ENCODE measurements at places on chromosomes 2 and 18.
A peak's percentile ranks its signal among the peaks of the same experiment; 100 is the strongest.

DNA sequence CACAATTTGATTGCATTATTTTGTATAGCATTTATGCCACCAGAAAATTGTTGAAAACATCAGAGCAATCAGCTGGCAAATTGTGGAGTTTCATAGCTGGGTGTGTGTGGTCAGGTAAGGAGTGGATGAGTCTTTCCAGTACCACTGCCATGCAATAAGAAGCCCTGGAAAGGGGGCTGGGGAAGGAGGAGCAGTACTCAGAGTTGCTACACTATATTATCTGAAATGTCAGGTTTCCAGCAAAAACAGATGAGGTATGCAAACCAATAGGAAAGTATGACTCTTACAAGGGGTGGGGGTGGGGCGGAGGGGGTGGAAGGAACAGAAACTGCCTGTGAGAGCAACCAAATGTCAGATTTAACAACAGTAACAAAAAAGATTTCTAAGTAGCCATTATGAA is 112.2 kb downstream of the SOS1 start:
- no peak for DNase-seq

DNA sequence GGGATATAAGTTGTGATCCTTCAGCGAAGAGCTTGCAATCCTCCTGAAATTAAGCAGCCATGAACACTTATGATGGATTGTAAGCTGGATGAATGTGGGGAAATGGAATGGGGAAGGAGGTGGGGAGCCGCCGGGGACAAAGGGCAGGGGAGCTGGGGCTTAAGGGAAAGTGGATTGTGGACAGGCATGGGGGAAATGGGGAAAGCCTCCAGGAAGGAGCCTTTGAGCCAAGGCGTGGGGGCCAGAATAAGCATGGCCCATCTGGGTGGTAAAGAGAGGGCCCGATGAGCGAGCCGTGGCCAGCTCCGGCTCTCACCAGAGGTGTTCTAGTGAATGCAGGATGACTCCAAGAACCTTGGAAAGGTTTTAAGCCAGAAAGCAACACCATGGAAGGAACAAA is 124.0 kb downstream of the SMAD7 start:
- no peak for DNase-seq

- DNase-seq: no peak
These were observed 1.3 kb downstream of the LRRTM4 start for GRCh38 chr2:77520641-77521547.

DNA sequence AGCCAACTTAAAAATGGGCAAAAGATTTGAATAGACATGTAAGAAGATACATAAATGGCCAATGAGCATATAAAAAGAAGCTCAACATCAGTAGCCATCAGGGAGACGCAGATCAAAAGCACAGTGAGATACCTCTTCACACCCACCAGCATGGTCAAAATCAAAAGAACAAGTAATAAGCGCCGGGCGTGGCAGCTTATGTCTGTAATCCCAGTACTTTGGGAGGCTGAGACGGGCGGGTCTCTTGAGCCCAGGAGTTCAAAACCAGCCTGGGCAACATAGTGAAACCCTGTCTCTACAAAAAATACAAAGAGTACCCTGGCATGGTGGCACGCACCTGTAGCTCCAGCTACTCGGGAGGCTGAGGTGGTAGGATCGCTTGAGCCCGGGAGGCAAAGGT is 4.6 kb upstream of the CIB4 start:
- no peak for DNase-seq

- DNase-seq: no peak
These were observed 97.2 kb downstream of the MYO5B start for GRCh38 chr18:50097702-50098101.

DNA sequence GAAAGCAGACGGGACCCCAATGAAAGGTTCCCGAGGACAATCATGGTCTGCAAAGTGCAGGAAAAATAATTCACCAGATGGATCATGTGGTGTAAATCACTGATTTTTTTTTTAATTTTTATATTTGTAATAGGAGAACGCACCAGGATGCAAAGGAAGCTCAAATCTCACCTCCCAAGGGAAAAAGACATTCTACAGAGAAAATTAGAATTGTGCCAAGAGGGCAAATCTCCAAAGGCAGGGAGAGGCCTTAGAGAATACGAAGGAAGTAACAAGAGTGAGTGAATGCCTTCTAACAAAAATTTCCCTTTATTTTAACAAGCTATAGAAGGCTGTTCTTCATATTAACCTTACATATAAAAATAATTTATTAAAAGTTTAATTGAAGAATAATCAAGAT is 90.9 kb downstream of the ANKRD44 start:
- no peak for DNase-seq

DNA sequence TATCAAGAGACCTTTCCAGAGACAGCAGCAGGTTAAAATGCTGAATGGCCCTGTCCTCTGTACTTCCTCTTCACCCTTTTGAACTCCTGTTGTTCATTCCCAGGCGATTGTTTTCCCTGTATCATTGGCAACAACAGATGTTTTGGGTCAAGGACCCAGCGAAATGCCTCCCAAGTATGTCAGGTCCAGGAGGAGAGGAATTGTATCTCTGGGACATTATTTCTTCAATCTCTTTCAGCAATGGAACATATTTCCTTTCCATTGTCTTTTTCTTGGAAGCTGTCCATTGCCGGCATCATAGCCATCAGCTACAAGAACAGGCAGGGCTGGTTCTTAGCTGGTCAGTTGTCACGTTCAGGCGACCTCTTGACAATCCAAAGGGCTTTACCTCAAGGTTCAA is 76.2 kb downstream of the NRP2 start:
- no peak for DNase-seq

DNA sequence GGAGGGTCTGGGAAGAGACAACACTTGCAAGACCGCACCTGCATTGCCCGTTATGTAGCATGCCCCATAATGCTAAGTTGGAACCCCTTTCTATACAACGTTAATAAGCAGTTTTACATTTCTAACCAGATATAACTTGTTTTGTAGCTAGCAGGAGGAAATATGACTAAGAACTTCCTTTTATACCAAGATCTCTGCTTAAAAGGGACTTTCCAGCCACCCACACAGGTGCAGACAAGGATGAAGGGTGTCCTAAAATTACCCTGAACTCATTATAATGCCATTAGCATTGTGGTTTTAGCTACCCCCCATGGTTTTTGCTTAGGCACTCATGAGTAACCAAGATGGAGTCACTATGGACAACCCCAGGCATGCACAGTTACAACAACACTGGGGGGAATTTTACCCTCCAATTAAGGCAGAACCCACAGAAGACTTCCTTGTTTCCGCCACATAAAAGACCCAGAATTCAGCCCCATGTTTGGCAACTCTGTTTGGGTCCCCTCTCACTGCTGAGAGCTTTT is 362.8 kb downstream of the CBLN2 start:
- DNase-seq: no peak

DNA sequence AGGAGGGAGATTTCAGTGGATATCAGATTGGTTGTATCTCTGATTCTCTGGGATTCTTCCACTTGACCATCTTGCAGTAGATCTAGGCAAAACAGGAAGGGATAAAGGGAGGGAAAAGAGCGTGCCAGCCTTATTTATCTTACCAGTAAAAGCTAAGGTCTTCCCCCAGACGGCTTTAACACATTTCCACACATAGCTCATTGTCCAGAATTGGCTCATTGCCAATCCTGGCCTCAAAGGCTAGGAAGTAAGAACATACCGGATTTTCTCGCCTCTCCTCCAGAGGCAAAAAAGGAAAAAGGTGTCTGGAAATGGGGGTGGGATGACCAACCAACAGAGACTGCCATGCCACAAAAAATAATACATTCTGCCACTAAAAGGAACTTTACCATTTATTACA is 411.6 kb upstream of the NRP2 start:
- no peak for DNase-seq

GRCh38 chr2:42964439-42965083 is 172.2 kb upstream of the HAAO start:
- DNase-seq: no peak

DNA sequence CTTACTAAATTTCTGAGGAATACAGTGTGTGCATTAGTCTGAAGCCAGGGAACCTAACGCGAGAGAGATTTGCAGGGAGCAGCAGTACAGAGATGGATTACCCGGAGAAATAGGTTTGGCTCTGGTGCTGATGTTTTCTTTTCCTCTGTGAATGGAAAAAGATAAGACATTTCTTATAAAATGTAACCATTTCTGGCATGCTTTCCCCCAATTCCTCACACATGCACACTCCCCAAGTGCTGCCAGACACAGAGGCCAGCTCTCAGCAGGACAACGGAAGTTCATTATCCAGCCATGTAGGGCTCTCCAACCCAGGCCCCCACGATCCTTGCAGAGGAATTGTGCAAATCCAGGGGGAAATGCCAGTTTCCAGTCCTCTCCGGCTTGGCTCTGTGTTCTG is 224.5 kb upstream of the MGAT5 start:
- DNase-seq: no peak

DNA sequence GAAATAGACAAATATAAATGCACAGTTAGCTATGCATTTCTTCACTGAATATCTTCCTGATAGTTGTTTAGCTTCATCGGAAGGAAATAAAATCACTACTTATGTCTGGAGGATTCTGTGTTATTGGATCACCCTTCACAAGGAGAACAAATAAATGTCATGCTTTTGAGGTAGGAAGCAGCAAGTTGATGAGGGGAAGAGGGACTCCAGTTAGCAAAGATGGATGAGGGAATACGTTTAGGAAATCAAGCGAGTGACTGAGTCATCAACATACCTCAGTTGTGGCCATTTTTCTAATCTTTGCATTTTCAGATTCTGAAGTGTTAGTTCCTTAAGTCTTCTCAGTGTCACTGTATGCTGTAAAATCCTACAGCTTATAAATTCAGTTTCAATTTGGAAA is 456.2 kb downstream of the EPHA4 start:
- no peak for DNase-seq

- DNase-seq: no peak
These were observed 405 bp downstream of the PPP3R1 start for GRCh38 chr2:68251855-68252399.

GRCh38 chr2:11500702-11501303 is 33.0 kb upstream of the GREB1 start:
- no peak for DNase-seq

GRCh38 chr2:42801381-42801780 is 9.0 kb upstream of the HAAO start:
- DNase-seq: no peak

GRCh38 chr2:238696331-238696730 is 151.6 kb upstream of the TWIST2 start:
- no peak for DNase-seq

DNA sequence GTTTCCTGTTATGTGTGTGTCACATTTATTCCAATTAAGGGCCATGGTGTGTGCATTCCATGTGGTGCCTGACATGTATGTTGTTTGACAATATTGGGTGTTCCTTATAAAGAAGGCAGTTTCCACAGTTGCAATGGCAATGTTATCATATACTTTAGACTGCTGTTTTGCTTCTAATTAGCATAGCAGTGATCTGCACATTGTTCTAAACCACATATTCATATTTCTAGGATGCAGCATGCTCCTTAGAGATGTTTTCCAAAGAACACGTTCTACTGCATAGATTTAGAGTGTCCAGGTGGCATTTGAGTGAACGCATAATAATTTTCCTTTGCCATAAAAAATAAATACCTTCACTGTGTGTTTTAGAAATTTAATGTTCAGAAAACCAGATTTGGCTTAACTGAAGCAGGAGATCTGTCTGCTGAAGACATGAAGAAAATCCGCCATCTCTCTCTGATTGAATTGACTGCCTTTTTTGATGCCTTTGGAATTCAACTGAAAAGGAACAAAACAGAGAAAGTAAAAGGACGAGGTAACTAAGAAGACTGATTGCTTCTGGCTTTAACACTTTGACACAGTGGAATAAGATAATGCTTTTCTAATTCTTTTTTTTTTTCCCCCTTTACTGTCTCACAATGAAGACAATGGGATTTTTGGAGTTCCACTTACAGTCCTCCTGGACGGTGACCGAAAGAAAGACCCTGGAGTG is 143.7 kb downstream of the ARHGAP28 start:
- no peak for DNase-seq

- DNase-seq: no peak
These were observed 262.4 kb downstream of the NDUFA10 start for GRCh38 chr2:239762655-239763269.

GRCh38 chr18:37476182-37476581 is 89.4 kb downstream of the CELF4 start:
- DNase-seq: peak; percentile 3

- no peak for DNase-seq
These were observed 301.5 kb upstream of the LYPD1 start for GRCh38 chr2:132971310-132972061.

DNA sequence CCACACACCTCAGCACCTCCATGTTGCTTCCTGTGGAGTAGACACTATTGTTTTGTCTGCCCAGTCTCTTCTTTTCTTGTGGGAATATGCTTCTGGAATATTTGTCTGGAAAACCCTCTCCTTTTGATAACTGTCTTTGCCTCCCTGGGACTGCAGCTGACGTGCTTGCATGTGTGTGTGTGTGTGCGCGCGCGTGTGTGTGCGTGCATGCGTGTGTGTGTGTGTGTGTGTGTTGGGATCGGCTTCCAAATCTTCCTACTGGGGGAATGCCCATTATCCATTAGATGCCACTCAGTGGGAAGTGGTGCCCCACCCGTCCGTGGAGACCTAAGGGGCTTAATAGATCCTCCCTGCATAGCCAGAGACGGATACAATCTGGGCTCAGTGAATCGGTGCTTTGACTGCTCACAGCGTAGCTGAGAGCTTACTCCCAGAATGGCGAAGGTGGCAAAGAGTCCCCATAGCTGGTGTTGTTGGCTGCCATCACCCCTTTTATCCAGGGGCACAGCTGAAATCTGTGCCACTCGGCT is 86.9 kb downstream of the RRM2 start:
- DNase-seq: no peak

GRCh38 chr2:181456660-181457120 is 496 bp upstream of the ITGA4 start:
- DNase-seq: peak; percentile 84

GRCh38 chr2:237474931-237475703 is 11.9 kb upstream of the MLPH start:
- no peak for DNase-seq

DNA sequence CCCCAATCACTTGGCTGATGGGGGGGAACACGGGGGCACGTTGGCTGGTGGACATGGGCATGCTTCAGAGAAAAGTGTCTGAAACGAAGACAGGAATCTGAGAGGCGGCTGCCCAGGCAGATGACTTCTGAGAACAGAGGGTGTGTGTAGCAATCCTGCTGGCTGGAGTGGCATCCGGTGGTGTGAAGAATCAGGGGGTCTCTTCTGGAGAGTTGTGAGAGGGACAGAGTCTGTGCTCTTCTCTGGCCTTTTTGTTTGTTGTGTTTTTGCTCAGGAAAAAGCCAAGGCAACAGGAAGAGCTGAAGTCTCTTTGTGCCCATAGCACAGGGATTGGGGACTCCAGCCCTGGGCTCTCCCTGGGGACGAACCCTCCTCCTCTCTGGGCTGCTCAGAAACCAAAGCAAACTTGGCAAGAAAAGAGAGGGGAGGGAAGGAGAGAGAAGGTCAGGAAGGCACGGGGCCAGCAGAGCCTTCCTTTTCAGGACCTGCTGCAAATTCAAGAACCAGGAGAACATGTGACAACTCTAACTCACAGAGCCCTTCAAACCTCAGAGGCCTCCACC is 97.0 kb upstream of the SMAD2 start:
- DNase-seq: no peak

DNA sequence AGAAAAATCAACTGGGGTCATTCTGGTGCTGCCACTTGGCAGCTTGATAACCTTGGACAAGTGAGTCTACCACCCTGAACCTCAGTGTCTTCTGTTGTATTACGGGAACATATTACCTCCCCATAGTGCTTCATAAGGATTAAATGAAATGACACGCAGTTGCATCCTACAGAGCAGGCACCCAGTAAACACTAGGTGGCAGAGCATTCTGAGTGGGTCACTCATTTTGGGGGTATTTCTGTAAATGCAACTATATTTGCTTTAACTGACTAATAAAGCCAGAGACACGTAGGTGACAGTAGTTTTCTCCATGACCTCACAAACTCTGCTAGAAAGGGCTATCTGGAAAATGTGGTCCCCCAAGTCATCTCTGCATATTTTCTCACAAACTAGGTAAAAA is 4.7 kb downstream of the CD226 start:
- no peak for DNase-seq

Measured in CMK (cell line).